GM23338 (cell line): ENCODE measurements at places on chromosomes 16 and 17. TPM values are rescaled to one million over a fixed set of nuclear protein-coding genes. Genes with fewer than 3 reads are reported as not detected.

The TBL3 gene
- 67.0 and 68.8 TPM in 2 replicates for polyA plus RNA-seq

The DNAAF1 gene
- polyA plus RNA-seq, result 0.28 and 0.42 TPM in 2 replicates

The HCRT gene
- polyA plus RNA-seq, result 0.70 TPM in 1 of 2 replicates, not detected in the other

The RNF112 gene
- 0.38 and 0.42 TPM in 2 replicates for polyA plus RNA-seq

The PIGW gene
- polyA plus RNA-seq, result 5.5 and 8.0 TPM in 2 replicates

The SNX20 gene
- not detected in 2 replicates for polyA plus RNA-seq

The BIRC5 gene
- 111 and 132 TPM in 2 replicates for polyA plus RNA-seq

The NHLRC4 gene
- 0.14 and 0.47 TPM in 2 replicates for polyA plus RNA-seq

The OTOP2 gene
- polyA plus RNA-seq, result not detected in 2 replicates

The BCAR1 gene
- polyA plus RNA-seq, result 37.9 and 38.3 TPM in 2 replicates

The KRTAP9-4 gene
- not detected in 2 replicates for polyA plus RNA-seq

The DPEP2 gene
- polyA plus RNA-seq, result 0.09 TPM in 1 of 2 replicates, not detected in the other

The PLK1 gene
- 66.0 and 69.0 TPM in 2 replicates for polyA plus RNA-seq

The CACNG5 gene
- 1.8 and 2.7 TPM in 2 replicates for polyA plus RNA-seq

The KRT9 gene
- polyA plus RNA-seq, result not detected in 2 replicates
